Activated T-cell treated with anti-CD3 and anti-CD28 coated beads, Interleukin-2, amount 50 U/mL, for 1 hour (primary cell): ENCODE measurements at places on chromosomes 11 and 22.

GRCh38 chr22:48222742-48223487, 1460.5 kb downstream of the TBC1D22A start:
- no peak for DNase-seq

GRCh38 chr11:72079819-72080325, 470 bp downstream of the NUMA1 start:
- DNase-seq: no peak

GRCh38 chr11:68828155-68828931, 13.4 kb downstream of the CPT1A start:
- DNase-seq: no peak

DNA sequence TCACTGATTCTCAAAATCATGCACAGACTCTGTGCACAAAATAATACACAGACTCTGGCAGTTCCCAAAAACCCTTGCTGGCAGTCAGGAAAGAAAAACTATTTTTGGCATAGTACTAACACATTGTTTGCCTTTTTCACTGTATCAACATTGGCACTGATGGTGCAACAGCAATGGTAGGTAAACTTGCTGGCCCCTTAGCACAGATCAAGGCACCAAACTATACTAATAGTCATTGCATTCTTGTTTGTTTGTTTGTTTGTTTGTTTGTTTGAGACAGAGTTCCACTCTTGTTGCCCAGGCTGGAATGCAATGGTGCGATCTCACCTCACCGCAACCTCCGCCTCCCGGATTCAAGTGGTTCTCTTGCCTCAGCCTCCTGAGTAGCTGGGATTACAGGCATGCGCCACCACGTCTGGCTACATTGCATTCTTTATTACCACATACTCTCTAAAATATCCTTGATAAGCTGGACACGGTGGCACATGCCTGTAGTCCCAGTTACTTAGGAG, 81.0 kb upstream of the SLC6A5 start:
- no peak for DNase-seq

GRCh38 chr11:70511345-70511744, 113.0 kb downstream of the CTTN start:
- no peak for DNase-seq

DNA sequence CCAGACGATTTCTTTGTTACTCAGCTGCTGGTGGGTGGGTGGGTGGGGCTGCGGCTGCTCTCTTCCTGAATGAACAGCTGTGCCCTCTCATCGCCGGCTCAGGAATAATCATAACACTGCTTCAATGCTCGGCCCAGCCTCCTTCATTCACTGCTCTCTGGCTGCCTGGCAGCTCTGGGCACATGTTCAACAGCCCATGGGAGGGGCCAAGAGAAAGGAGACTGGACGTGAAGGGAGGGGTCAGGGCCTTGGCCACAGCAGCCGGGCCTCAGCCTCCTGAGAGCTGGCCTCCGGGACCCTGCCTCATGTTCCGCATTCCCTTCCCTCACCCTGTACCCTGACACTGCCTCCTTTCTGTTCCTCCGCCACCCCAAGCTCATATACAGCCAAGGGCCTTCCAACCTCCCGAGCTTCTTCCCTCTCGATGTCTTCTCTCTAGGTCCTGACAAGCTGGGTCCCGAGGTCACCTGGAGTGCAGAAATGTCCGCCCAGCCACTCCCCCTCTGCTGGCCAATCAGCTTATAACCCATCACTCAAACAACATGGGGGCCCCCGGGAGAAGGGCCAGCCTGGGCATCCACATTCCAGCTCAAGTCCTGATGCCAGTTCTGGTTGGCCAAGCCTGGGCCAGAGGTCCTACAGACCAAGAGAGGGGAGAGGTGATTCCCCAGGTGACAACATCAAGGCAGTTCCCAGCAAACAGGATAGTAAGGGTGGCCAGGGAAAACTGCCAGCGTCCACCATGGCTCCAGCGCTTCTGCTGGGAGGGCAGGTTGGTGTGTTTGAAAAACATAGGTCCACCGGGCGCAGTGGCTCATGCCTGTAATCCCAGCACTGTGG, 3.2 kb upstream of the CSDC2 start:
- no peak for DNase-seq

DNA sequence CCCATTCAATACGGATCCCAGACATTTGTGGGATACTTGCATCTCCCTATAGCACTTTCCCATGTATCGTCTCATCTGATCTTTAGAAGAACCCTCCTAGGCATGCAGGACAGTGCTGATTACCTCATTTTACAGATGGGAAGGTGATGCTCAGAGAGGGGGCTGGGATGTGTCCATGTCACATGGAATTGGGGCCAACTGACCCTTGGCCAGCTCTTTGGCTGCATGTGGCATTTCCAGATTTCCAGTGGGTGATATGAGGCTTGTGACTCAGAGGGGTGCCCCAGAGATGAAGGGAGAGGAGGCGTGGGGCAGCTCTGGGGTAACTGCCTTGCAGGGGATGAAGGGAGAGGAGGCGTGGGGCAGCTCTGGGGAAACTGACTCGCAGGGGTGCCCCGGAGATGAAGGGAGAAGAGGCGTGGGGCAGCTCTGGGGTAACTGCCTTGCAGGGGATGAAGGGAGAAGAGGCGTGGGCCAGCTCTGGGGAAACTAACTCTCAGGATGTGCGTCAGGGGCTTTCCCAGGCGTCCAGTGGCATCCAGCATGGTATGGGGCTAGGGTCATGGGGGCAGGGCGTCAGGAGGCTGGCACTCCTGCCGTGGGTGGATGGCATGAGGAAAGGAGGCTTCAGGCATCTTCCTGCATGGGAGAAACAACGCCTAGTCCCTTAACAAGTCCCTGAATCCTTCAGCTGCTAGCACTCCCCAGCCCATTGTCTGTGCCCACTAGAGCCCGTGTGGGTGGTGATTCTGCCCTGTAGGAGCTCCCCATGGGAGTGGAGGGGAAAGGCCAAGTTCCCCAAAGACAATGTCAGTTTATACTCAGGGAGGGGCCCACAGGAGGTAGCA, 11.9 kb upstream of the CERK start:
- DNase-seq: no peak
